Spinal cord (tissue), 10 donors: ENCODE measurements at places on chromosomes 3 and 15. TPM values are rescaled to one million over a fixed set of nuclear protein-coding genes. Genes with fewer than 3 reads are reported as not detected.

BDH1 gene
- polyA plus RNA-seq = 46.5 TPM

DNAJA4 gene
- polyA plus RNA-seq = 64.2 TPM

VIPR1 gene
- 2.5 TPM for polyA plus RNA-seq

UBE2E2 gene
- polyA plus RNA-seq = 89.7 TPM

SPESP1 gene
- 5.2 TPM for polyA plus RNA-seq

SKOR1 gene
- 17.0 TPM for polyA plus RNA-seq

CCDC54 gene
- not detected for polyA plus RNA-seq

NEIL1 gene
- polyA plus RNA-seq = 60.9 TPM

BCHE gene
- 58.8 TPM for polyA plus RNA-seq

TRH gene
- 23.6 TPM for polyA plus RNA-seq

ITIH1 gene
- polyA plus RNA-seq = not detected

SERINC4 gene
- polyA plus RNA-seq = not detected

SERPINI1 gene
- 64.1 TPM for polyA plus RNA-seq

PEX5L gene
- polyA plus RNA-seq = 11.4 TPM

GOLGA8J gene
- 0.90 TPM for polyA plus RNA-seq

ABHD10 gene
- 64.4 TPM for polyA plus RNA-seq

ATP1B3 gene
- polyA plus RNA-seq = 185 TPM

SCN11A gene
- polyA plus RNA-seq = 0.81 TPM

CATSPER2 gene
- 7.5 TPM for polyA plus RNA-seq

CYP1A2 gene
- polyA plus RNA-seq = not detected

TMEM45A gene
- 16.7 TPM for polyA plus RNA-seq

NBEAL2 gene
- polyA plus RNA-seq = 22.1 TPM

GPR176 gene
- polyA plus RNA-seq = 29.7 TPM

IP6K1 gene
- polyA plus RNA-seq = 65.9 TPM

PLCH1 gene
- polyA plus RNA-seq = 12.1 TPM

ADCY5 gene
- polyA plus RNA-seq = 37.9 TPM

ADAMTSL3 gene
- polyA plus RNA-seq = 3.6 TPM

LSAMP gene
- polyA plus RNA-seq = 90.1 TPM

TOPAZ1 gene
- polyA plus RNA-seq = not detected

RAB43 gene
- 3.8 TPM for polyA plus RNA-seq

CELF6 gene
- polyA plus RNA-seq = 18.7 TPM

EPHA3 gene
- polyA plus RNA-seq = 10.5 TPM

ITGA11 gene
- polyA plus RNA-seq = 4.8 TPM

PRR20G gene
- not detected for polyA plus RNA-seq

GRK7 gene
- 0.21 TPM for polyA plus RNA-seq

GABRB3 gene
- polyA plus RNA-seq = 79.5 TPM

SPINK8 gene
- polyA plus RNA-seq = 1.5 TPM

PLCB2 gene
- polyA plus RNA-seq = 21.8 TPM

LEO1 gene
- 30.0 TPM for polyA plus RNA-seq

CADPS gene
- 184 TPM for polyA plus RNA-seq

NR1I2 gene
- 0.33 TPM for polyA plus RNA-seq

HYAL1 gene
- 4.1 TPM for polyA plus RNA-seq
